ENCODE measurements at places on chromosomes 11 and 22. TPM values are rescaled to one million over a fixed set of nuclear protein-coding genes. Genes with fewer than 3 reads are reported as not detected.

DNA sequence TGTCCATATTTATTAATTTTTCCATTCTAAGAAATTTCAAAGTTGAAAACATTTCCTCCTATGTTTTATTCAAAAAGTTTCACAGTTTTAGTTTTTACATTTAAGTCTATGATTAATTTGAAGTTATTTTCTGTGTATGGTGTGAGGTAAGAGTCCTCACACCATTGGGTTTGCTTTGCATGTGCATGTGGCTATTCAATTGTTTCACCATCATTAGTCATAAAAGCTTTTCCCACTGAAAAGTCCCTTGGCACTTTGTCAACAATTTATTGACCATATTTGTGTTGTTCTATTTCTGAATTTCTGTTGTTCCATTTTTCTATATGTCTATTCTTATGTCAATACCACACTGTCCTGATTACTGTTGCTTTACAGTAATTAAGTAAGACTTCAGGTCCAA lies 186.5 kb downstream of the KIF18A start:
- no peak for DNase-seq

GRCh38 chr11:77457340-77457739 lies 16.6 kb downstream of the PAK1 start:
- DNase-seq: no peak

GRCh38 chr22:31496735-31497146 lies 405 bp downstream of the SFI1 start:
- DNase-seq: no peak

- DNase-seq: no peak
Measured at GRCh38 chr11:77440678-77441077, 33.2 kb downstream of the PAK1 start.

DNA sequence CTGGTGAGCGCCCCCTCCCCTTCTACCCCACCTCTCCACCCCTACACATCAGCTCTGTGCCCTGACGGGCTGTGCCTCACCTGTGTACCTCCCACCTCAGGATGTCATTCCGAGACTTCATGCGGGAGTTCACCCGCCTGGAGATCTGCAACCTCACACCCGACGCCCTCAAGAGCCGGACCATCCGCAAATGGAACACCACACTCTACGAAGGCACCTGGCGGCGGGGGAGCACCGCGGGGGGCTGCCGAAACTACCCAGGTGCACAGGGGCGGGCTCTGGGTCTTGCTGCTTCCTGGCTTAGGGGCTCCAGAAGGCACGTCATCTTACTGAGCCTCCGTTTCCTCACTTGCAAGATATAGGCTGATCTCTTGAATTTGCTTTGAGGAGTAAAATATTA lies 6.8 kb downstream of the CAPN1 start:
- DNase-seq: no peak

DNA sequence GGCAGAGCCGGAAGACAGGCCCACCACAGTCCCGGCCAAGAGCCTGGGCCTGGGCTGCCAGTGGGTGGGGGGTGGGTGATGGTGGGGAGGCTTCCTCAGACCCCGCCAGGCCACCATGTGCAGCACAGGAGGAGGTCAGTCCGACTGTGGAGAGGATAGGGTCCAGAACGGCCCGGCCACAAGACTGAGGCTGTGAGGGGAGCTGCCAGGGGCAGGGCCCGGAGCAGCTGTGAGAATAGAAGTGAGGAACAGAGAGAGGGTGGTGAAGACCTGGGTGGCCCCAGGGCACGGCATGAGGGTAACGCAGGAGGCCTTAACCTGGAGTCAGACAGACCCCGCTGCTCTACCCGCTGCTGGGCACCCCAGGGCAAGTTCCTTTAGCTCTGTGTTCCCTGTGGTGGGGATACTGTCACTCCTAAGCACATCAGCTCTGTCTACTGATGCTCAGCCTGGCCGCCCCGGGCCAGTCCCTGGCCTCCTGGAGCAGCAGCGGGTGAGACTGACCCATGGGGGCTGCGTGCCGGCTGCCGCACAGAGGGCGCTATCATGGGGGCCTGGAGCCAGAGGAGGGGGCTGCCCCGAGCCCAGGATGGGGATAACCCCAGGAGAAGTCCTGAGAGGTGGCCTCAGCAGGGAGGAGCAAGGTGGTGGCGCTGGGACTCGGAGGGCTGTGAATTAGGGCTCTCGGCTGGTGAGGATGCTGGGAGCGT lies 1.7 kb downstream of the FERMT3 start:
- no peak for DNase-seq

- DNase-seq: no peak
Measured at GRCh38 chr11:111416231-111416960, 37.3 kb upstream of the POU2AF1 start.

- no peak for DNase-seq
Measured at GRCh38 chr22:45599836-45600577, 71.6 kb upstream of the ATXN10 start.

DNA sequence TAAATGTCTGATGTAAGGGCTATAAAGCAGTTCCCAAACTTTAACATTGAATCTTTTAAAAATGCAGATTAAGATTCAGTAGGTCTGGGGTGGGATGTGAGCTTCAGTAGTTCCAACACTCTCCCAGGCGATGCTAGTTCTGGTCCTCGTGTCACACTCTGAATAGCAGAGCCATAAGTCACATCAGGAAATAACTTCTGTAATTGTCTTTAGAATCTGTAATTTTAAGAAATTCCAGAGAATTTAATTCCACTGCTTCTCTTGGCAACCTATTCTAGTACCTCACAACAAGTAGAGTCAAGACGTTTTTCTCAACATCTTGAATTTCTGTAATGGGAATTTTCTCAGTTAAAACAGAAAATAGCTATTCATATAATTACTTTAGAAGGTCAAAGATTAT lies 223.1 kb downstream of the TMEM135 start:
- DNase-seq: no peak

GRCh38 chr11:72308226-72309073 lies 64.5 kb upstream of the PHOX2A start:
- DNase-seq: peak; percentile 43

- DNase-seq: no peak
Measured at GRCh38 chr11:16097543-16097942, 258.8 kb downstream of the SOX6 start.

DNA sequence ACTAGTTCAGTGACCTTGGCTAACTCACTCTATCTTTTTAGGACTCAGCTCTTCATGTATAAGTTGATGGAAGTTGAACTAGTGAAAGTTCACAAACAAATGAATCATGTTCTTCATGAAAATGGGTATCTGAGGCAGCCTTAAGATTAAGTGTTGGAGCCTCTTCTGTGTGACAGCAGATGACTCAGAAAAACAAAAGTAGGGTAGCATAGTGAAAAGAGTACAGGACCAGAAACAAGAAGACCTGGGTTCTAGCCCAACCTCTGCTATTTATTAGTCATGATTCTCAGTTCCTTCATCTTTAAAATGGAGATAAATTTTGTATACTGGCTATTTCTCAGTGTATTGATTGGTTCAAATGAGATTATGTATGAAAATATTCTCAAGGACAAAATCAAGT lies 60.2 kb downstream of the USP35 start:
- DNase-seq: no peak

GRCh38 chr11:22657101-22657694 lies 9.2 kb upstream of the GAS2 start:
- no peak for DNase-seq

GRCh38 chr22:42418811-42419242 lies 13.4 kb downstream of the NFAM1 start:
- DNase-seq: no peak

DNA sequence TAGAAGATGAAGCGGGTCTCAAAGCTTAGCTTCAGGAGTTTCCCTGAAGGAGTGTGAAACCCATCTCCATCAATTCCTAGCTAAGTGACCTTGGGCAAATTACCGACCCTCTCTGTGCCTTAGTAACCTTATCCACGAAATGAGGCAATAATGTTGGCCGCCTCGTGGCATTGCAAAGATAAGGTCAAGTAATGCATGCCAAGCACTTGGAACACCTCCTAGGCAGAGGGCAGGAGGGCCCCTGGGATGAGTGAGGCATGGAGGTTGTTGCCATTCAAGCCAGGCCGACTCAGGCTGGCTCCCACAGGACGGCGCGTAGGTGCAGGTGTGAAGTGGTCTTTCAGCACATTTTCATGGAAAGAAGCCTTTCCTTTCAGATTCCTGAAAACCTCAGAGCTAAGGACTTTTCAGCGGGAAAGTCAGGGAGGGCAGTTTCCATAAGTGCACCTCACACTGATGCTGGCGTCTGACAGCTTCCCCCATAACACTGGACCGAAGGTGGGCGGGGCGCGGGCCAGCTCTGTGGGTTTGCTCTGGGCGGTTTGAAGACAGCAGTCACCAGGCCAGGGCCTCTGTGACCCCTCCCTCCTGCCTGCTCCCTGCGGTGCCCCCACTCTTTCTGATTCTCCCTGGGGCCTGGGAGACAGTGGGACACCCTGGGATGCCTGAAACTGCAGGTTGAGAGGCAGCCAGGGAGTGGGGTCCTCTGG lies 25.2 kb downstream of the RPS6KA4 start:
- no peak for DNase-seq

GRCh38 chr11:45569776-45570175 lies 95.6 kb downstream of the CHST1 start:
- no peak for DNase-seq

- peak; percentile 52 for DNase-seq
Measured at GRCh38 chr11:10366568-10367331, 61.9 kb downstream of the ADM start.

DNA sequence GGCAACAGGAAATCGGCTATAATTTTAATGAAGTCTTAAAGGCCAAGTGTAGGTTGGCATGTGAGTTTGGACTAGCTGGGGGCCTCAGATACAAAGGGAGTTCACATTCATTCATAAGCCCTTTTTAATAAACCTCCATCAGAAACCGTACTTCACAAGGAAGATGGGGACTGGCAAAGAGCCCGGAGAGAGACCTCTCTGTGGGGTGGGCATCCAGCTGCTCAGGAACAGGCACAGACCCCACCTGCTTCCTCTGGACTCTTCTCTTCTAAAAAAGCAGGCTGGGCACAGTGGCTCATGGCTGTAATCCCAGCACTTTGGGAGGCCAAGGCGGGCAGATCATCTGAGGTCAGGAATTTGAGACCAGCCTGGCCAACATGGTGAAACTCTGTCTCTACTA lies 3.9 kb upstream of the ARFGAP3 start:
- no peak for DNase-seq

DNA sequence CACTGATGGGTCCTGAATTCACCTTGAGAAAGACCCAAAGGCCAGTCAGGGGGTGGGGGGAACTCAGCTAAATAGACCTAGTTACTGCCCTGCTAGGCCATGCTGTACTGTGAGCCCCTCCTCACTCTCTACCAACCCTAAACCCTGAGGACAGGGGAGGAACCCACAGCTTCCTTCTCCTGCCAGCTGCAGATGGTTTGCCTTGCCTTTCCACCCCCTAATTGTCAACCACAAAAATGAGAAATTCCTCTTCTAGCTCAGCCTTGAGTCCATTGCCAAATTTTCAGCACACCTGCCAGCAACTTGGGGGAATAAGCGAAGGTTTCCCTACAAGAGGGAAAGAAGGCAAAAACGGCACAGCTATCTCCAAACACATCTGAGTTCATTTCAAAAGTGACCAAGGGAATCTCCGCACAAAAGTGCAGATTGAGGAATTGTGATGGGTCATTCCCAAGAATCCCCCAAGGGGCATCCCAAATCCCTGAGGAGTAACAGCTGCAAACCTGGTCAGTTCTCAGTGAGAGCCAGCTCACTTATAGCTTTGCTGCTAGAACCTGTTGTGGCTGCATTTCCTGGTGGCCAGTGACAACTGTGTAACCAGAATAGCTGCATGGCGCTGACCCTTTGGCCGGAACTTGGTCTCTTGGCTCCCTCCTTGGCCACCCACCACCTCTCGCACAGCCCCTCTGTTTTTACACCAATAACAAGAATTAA lies 2.4 kb upstream of the TTC36 start:
- DNase-seq: no peak

- no peak for DNase-seq
Measured at GRCh38 chr11:18707811-18708340, 9.3 kb downstream of the TMEM86A start.

DNA sequence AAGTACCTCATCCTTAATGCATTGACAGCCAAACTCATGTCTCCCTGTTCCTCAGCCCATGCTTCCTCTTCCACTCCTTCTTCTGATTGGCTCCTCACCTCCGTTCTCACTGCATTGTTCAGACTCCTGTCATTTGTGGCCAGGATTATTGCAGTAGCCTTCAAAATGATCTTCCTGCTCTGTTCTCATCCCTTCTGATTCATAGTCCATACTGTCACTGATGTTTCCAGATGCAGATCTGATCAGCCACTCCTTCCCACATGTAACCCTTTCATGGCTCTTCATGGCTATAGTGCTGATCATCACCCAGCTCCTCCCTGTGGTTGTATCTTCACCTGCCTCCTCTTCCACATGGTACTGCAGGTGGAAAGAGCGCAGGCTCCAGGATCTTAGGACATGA lies 71.7 kb downstream of the DEPDC5 start:
- no peak for DNase-seq

DNA sequence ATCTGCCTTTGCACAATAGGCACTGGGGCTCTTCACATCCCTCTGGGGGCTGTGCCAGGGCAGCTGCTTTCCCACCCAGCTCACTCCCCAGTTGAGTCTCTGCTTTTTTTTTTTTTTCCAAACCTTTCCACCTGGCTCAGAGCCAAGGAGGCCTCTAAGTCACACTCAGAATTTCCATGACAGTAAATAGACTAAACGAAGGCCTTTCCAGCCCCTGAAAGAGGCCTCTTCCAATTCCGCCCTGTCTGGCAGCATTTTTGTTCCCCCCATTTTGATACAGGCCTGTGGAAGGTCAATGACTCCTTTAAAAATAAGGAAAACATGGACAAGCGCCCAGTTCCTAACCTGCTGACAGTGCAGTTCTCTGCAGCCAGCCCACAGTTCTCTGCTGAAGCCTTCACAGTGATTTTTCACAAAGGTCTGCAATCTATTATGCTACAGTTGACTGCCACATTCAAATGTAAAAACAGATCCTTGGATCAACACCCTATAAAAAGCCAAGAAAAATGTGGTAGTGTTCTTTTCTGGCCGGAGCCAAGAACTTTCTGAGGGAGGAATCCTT lies 107.5 kb upstream of the SESN3 start:
- DNase-seq: peak; percentile 28

GRCh38 chr11:111565114-111565720 lies 24.7 kb downstream of the LAYN start:
- peak; percentile 80 for DNase-seq

The PISD gene
- 75.3 TPM for total RNA-seq

The MAML2 gene
- not detected for total RNA-seq

The MUC5AC gene
- not detected for total RNA-seq

The GLYAT gene
- total RNA-seq: not detected

The CTSW gene
- not detected for total RNA-seq

The DCDC1 gene
- total RNA-seq: 2.1 TPM

The VPREB3 gene
- not detected for total RNA-seq

The C11orf71 gene
- 4.6 TPM for total RNA-seq

The TRAF6 gene
- 4.2 TPM for total RNA-seq

The OR4X1 gene
- not detected for total RNA-seq

Measured in G401 (cell line).